ENCODE measurements at places on chromosomes 2 and 18.

GRCh38 chr2:197576631-197577030 lies 60.8 kb downstream of the MOB4 start:
- DNase-seq = no peak

- DNase-seq = peak; percentile 46
Measured at GRCh38 chr2:74076074-74076470, 71.6 kb downstream of the BOLA3 start.

GRCh38 chr18:10736984-10737383 lies 211.2 kb downstream of the NAPG start:
- DNase-seq = no peak

DNA sequence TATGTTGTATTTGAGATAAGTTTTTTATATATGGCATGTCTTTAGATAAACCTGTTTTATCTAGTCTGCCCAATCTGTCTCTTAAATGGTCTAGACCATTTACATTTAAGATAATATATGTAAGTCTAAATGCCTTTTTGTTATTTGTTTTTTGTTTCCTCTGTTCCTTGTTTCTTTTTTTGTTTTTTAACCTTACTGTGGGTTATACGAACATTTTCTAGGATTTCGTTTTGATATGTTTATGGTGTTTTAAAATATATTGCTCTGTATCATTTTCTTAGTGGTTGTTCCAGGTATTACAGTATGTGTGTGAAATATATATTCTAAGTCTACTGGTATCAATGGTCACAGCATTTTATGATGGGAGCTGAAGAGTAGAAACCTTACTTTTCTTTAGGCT lies 13.3 kb downstream of the BCL2L11 start:
- DNase-seq = no peak

- no peak for DNase-seq
Measured at GRCh38 chr18:10726198-10727068, 200.6 kb downstream of the NAPG start.

Measured in NCI-H524 treated with DMSO at 0.1 percent for 48 hours (cell line).